Smooth muscle cell of the umbilical artery (primary cell): ENCODE measurements at places on chromosomes 4 and X. TPM values are rescaled to one million over a fixed set of nuclear protein-coding genes. Genes with fewer than 3 reads are reported as not detected.

NPY2R gene
- total RNA-seq: not detected in 2 replicates

HPGD gene
- total RNA-seq: 0.30 and 0.51 TPM in 2 replicates

SUPT20HL2 gene
- 0.28 TPM in 1 of 2 replicates, not detected in the other for total RNA-seq

IQSEC2 gene
- 4.9 and 6.2 TPM in 2 replicates for total RNA-seq

TKTL2 gene
- total RNA-seq: not detected in 2 replicates

PNMA3 gene
- 0.09 and 0.89 TPM in 2 replicates for total RNA-seq

FAM149A gene
- total RNA-seq: 0.89 and 1.7 TPM in 2 replicates

HTRA3 gene
- total RNA-seq: 0.42 and 12.5 TPM in 2 replicates

IGSF1 gene
- 0.14 TPM in 1 of 2 replicates, not detected in the other for total RNA-seq

CT55 gene
- total RNA-seq: not detected in 2 replicates

RAI2 gene
- total RNA-seq: not detected in 2 replicates

CTAG1B gene
- total RNA-seq: not detected in 2 replicates

ZNF141 gene
- 9.5 and 11.9 TPM in 2 replicates for total RNA-seq

WFS1 gene
- total RNA-seq: 36.2 and 36.8 TPM in 2 replicates

MSMO1 gene
- total RNA-seq: 359 and 367 TPM in 2 replicates
